ENCODE measurements at places on chromosomes 12 and 14.

DNA sequence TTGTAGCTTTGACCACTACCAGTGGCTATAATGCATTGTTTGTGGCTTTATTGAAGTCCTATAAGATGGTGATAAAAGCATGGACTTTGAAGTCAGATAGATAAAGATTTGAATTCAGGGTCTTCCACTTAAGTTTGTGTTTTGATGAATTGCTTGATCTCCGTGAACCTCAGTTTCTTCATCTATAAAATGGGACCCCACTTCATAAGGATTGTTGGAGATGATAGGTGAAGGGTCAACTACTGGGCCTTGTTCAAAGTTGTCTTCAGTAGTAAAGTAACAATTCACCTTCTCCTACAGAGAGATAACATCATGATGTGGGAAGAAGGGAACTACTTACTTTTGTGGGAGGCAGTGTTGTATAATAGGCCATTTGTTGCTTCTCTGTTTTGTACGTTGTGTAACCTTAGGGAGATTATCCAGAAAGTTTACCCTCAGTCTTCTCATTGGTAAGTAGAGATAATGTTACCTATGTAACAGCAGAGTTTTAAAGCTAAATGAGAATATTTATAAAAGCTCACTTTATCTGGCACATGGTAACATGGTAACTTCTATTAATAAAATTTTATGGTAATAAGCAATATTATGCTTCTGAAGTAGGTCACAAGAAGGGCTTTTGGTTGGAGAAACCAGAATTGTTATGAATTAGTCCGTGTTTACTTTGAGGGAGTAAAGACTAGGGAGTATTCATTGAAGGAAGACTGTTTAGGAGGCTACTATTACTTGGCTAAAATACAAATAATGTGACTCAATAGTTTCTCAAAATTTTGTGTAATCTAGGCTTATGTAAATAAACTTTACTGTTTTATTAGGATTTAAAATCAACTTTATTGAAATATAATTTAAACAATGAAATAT is 15.1 kb downstream of the ADIPOR2 start:
- no peak for DNase-seq

- no peak for DNase-seq
Observed at GRCh38 chr14:92595267-92595666, 81.7 kb downstream of the RIN3 start.

DNA sequence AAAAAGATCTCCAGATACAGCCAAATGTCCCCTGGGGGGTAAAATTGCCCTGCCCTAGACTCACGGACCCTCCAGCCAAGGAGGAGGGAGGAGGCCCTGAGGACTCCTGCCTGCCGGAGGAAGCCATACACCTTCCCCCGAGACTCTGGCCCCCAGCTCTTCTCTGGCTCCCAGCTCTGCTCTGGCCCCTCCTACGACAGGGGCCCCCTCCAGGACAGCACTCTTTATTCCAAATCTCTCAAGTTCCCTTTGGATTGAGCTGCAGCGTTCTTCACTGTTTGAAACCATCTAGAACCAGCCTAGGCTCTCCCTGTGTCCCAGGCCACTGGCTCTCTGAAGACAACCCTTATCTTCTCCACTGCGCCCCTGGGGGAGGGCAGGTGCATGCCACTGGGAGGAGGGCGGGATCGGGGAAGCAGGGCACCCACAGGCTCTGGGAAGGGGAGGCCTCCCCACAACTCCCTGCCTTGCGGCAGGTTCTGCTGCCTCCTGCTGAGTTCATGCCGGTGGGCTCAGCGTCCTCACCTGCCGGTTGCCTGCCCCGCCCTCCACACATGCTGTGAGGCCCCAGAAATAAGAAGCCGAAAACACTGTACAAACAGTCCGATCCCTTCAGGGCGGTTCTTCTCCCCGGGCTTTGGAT is 112.7 kb downstream of the DICER1 start:
- DNase-seq: no peak

- no peak for DNase-seq
Observed at GRCh38 chr12:119384340-119384739, 49.8 kb downstream of the CCDC60 start.

- DNase-seq: no peak
Observed at GRCh38 chr14:28774764-28775735, 8.5 kb downstream of the FOXG1 start.

DNA sequence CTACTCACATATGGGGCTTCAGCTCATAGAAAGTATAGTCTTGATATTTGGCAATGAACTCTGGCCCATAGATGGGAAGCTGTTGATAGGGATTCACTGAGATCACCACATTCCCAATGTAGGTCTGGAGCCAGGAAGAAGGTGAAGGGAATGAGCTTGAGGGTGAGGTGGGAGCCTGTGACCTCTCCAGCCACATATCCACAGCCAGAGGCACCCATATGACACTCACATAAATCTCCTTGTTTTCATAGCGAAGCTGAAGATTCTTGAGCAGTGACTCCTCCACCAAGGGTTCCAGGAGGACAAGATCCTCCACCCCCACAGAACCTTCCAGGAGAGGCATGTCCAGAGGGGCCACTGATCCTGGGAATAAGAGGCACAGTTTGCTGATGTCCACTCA is 1.9 kb downstream of the MYO1A start:
- no peak for DNase-seq

DNA sequence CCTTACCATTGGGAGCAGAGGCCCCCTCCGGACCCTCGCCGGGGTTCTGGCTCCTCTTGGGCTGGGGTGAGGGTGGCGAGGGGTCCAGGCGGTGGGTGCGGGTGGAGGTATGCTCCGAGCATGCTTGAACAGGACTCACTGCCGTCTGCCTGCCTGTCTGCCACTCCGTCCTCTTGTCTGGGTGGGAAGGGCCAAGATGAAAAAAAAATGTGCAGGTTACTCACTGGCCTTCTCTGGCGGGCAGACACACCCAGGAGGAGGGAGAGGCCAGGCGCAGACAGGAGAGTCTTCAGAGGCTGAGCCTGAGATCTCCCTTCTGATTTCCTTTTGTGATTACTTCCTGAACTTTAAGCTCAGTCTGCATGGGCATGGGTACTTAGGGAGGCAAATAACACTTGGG is 76.1 kb downstream of the STON2 start:
- no peak for DNase-seq

- no peak for DNase-seq
Observed at GRCh38 chr12:115268451-115268850, 584.5 kb upstream of the TBX3 start.

DNA sequence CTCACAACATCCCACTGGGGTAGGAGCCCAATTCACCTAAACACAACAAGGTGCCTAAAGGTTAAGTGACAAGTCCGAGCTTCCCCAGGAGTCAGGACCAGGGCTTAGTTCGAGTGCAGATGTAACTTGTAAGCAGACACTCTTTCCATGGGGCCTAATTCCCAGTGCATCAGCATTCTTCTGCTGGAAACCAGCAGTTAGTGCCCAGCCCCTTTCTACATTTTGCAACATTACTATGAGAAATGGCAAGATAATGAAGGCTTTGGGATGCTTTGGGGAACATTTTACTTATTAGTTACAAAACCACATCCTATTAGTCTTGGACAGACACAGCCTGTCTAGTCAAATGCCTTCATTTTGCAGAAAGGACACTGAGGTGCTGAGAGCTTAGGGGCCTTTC is 179.8 kb downstream of the CALM1 start:
- DNase-seq: no peak

DNA sequence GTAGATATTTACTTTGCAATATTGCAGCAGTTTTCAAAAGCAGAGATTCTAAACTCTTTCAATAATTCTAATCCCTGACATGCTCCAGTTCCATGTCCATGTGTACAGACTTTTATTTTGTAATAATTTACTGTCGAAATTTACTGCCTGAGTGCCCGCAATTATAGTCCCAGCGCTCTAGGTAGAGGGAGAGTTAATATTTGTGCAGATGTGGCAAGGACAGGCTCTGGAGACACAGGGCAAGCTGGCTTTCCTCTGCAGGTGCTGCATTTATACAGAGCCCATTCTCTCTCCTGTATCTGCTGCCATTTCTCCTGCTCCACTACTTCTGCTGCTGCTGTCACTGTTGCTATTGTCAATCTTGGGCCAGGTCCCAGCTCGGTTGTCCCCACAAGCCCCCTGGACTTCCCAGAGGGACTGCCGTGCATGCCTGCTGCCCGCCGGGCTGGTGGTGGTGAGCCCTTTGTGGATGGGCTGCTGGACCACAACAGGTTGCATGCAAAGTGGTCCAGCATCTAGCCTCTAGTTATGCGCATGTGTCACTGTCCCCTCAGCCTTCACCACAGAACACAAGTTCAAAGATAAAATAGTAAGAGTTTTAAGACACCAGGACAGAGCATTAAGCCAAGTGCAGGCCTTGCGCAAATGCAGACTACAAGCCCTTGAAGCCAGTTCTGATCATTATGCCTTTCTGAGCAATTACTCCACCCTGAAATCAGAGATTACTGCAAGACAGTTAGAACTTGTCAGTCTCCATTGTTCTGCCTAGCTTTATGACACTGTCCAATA is 40.8 kb upstream of the CSRP2 start:
- DNase-seq: no peak

- no peak for DNase-seq
Observed at GRCh38 chr14:93914278-93914677, 12.9 kb upstream of the FAM181A start.

DNA sequence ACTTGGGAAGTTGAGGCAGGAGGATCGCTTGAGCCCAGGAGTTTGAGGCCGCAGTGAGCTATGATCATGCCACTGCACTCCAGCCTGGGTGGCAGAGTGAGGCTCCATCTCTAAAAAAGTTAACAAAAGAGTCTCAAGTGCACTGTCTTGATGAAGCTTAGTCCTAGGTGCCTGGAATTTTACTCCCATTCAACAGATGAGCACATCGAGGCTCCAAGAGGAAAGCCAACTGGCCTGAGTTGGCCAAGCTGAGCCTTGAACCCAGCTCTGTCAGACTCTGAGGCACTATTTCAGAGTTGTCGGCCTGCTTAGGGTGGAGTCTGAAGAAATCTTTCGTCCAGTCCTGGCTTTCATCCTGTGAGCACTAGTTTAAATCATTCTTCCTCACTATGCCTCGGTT is 98.1 kb upstream of the MAP1LC3B2 start:
- DNase-seq: no peak

GRCh38 chr14:96098309-96098998 is 59.3 kb downstream of the C14orf132 start:
- DNase-seq: peak; percentile 74

- DNase-seq: peak; percentile 83
Observed at GRCh38 chr12:54214553-54215406, 26.0 kb upstream of the SMUG1 start.

DNA sequence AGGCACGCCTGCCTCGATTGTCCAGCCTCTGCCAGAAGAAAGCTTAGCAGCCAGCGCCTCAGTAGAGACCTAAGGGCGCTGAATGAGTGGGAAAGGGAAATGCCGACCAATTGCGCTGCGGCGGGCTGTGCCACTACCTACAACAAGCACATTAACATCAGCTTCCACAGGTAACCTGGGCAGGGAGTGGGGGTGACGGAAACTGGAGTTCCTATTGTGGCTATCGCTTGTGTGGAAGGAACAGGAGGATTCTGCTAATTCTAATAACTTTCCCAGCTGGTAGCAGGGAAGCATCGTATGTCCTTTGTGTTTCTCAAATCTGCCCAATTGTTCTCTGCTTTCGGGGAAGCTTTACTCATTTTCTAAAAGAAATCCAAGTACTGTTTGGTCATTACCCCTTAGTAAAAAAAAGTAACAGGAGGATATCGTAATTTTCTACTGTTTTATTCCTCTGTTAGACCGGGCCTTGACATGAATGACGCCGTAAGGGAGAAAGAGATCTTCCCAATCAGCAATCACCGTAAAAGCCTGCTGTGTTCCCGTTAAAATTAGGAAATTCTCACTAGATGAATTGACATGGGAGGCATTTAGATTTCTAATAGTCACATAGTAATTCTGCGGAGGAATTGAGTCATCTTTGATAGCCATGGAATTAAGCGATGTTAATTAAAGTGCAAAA is 449 bp downstream of the THAP2 start:
- DNase-seq: no peak

DNA sequence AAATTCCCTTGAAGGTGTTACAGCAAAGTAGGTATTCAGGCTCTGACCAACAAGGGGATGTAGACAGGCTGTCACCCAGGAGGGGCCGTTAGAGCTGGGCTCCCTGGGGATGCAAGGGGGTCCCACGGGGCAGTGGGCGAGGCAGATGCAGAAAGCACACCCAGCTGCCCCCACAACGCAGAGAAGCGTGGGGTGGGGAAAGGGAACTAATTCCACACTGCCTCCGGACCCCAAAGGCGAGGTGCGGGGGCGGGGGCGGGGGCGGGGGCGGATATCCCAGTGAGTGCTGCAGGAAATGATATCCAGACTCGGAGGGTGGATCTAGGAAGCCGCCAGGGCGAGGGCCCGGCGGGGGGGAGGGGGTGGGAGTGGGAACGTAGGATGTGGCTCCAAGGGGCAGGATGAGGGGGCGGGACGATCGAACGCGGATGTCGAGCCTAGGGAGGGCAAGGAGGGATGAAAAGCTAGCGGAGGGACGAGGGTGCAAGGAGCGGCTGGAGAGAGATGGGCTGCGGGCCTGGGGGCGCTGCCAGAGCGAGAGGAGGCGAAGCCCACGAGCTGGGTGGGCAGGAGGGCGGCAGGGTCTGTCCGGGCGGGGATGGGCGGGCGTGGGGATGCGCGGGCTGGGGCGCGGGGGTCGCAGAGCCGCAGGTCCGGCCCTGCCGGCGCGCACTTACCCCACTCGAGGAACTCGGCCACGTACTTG is 874 bp downstream of the CDC42BPB start:
- DNase-seq: no peak

- DNase-seq: peak; percentile 86
Observed at GRCh38 chr14:103385929-103386712, 906 bp downstream of the MARK3 start.

DNA sequence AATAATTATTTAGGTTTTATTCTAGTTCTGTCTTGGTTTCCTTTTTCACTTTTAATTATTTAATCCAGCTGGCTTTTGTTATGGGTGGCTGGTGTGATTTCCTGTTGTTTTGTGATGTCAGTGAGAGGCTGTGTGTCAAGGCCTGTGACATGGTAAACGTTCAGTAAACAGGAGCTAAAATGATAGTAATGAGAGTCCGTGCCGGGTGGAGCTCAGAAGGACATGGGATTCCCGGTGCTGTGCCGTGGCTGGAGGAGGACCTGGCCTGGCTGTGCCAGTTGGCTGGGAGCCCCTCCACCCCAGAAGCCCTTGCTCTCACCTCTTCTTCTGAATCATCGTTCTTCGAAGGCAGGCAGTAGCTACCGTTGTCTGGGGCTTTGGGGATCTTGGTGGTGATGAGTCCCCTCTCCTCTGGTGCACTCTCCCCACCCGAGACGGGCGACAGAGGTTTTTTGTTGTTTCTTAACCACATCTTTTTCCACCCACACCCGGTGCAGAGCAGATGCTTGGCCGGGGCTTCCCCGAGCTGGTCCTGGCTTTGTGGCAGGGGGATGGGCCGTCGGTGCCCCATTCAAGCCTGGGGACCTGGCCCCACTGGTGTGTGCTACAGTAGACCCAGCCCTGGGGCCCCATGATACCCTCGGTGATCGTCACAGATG is 29.1 kb downstream of the SH2B3 start:
- DNase-seq: no peak
